GM04504 (cell line): ENCODE measurements at places on chromosomes 3 and 15.

DNA sequence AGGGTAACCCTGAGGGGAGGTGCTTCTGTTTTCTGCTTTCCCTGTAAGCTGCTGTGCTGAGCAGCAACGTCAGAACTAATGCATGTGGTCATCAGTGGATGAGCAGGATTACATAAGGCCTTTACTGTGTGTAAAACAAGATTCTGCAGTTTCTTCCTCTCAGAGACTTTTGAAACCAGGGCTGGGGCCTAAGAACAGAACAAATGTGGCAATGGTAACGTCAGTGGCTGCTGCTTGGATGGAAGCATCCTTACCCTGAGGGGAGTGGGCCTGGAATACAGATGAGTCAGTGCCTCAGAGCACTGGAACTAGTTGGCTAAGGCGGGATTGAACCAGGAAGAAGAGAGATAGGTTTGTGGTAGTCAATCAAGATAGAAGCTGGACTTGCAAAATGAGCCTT, 180.2 kb upstream of the KCNH8 start:
- no peak for DNase-seq

DNA sequence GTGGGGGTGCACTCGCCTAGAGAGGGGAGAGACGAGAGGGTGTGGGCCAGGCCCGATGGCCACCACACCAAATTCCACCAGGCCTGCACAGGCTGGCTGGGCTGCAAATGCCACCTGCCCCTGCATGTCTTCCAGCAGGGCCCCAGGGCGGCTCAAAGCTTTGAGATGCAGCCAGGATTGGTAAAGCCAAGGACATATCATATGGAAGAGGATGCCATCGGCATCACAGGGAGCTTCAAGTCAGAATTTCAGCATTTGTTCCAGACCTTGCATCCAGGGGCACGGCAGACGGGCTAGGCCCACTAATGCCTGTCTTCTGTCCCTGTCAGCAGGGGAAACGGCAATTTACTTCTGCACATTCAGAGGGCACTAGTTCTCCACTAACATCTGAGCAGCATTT, 97.8 kb downstream of the NUP210 start:
- no peak for DNase-seq

GRCh38 chr15:69446953-69447352, 5.7 kb upstream of the RPLP1 start:
- no peak for DNase-seq

DNA sequence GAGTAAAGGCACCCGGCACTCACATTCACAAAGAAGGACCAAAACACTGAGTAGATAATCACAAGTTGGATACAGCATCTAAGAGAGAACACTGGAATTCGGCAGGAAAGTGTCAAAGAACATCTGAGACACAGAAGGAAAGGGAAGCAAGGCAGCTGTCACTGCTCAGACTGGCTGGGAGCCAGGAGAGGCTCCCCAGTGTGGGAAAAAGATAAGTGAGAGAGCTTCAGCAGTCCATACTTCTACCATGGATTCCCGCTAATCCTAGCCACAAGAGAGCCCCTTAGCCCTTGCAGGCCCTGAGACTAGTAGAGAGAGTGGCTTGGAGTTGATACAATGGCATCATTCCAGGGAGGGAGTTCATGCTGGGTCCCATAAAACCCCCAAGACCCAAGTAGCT, 36.7 kb upstream of the CP start:
- DNase-seq, result no peak

GRCh38 chr15:98233873-98234272, 273.4 kb downstream of the ARRDC4 start:
- DNase-seq, result no peak

DNA sequence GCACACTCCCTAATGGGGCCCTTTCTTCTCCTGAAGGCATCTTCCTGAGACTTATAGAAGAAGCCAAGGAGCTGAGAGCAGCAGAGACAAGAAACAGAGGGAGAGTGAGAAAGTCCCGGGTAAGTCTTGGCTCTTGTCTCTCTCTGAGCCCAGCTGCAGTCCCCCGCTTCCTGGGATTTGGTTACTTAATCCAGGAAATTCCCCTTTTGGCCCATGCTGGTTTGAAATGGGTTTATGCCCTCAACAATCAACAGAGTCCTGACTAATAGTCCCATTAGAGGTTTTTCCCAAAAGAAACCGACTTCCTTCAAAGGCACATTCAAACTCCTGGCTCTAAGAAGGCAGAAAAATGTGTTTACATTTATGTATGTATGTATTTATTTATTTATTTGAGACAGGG, 22.0 kb downstream of the TMEM158 start:
- DNase-seq, result no peak

GRCh38 chr15:48367483-48367882, 36.3 kb downstream of the DUT start:
- no peak for DNase-seq

DNA sequence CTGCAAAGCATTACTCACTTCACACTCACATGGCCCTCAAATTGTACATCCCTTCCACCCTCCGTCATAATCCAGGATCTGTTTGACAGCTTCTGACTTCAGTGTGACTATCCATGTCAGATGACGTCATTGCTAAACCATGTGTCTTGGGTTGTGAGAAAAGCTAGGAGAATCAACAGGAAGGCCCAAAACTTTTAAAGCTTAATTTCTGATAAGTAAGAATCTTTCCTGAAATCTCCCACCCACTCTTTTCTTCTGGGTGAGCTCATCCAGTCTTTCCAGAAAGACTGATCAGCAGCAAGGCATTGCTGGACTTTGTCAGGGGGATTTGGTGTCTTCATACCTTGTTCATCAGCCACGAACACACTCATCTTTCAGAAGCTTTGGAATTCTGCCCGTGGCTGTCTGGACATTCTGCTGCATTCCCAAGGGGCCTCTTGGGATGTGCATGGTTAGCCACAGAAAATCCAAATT, 11.5 kb upstream of the LMCD1 start:
- DNase-seq, result peak; percentile 98

DNA sequence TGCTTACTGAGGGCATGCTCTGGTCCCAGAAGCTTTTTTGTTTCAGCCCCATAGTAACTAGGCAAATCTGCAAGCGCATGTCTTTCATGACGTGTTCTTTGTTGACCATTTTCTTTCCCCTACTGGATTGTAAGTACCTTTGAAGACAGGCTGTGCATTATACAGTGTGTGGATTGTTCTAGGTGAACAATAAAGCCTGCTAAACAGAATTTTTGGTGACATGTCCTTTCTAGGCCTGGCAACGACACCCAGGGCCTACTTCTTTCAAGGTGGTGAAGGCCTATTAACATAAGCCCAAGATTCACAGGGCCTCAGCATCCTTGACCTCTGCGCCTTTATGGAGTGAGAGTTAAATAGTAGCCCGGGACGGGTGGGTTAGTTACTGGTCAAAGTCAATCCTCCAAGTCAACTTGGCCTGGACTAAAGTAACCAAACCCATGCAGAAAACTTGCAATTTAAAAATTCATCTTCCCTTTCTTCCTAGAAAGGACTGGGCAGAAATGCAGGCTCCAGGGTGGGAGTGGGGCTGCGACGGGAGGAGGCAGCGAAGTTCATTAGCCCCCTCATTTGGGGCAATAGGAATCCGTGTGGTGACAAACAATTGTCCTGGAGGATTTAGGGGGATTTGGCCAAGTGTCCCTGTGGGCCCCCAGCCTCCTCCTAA, 37.6 kb upstream of the TRIM71 start:
- no peak for DNase-seq

DNA sequence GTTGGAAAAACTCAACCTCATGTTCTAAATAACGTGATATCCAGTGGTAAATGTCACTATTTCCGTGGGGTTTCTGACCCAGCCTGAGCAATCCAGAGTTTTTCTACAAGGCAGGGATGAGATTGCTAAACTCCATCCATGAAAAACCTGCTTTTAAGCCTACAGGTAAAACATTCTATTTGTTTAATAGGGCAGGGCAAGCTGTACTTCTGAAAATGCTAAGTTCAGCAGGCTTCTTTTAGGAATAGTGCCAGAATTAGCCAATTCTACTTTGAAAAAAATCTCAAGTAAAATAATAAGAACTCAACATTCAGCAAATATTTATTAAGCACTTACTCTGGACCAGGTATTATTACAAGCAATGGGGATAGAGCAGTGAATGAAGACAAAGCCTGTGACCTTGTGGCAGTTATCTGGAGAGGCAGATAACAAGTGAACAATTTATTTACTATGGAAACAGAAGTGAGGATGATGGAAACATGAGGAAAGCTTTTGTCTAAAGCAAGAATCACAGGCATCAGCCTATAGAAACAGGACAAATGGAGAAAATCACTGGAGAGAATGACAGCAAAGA, 13.3 kb downstream of the RPSA start:
- no peak for DNase-seq

DNA sequence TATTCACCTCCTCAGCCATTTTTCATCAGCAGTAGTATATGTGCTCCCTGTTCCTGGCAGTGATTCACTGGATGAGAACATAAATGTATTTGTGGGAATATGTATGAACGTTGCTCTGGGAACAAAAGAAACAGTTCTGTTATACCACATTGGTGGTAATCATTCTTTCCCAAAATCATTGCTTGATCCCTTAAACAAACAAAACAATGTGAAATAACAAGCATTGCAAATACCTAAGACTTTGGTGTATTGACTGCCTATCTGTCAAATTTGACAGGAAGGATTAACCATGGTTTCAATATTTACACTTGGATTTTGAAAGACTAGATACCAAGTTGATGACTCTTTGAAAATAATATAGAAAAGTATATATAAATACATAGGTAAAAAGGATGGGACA, 284.1 kb downstream of the FHIT start:
- DNase-seq, result no peak

GRCh38 chr15:41855261-41855961, 16.8 kb downstream of the PLA2G4B start:
- DNase-seq, result no peak

DNA sequence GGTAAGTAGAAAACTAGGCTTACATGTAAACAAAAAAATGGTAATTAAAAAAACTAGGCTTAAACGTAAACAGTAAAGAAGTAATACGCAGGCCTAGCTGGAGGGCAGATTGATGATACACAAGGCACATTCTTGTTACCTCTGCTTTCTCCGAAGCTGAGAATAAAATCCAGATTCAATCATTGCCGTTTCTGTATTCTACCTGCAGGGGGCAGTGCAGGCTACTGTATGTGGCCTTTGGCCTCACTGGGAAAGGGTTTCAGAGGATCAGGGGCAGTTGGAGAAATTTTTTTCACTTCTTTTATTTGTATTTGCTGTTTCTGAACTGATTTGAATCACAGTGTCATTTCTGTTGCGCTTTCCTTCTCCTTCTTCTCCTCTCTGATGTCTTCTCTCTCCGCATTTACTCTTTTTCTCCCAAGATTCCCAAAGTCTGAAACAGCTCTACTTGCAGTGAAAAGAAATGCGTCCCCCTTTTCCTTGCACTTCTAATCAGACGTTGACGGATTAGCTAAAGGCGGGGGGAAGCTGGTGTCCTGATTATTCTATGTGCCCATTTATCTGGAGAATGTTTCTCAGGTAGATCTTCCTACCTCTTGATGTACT, 67.1 kb upstream of the MCTP2 start:
- peak; percentile 9 for DNase-seq

DNA sequence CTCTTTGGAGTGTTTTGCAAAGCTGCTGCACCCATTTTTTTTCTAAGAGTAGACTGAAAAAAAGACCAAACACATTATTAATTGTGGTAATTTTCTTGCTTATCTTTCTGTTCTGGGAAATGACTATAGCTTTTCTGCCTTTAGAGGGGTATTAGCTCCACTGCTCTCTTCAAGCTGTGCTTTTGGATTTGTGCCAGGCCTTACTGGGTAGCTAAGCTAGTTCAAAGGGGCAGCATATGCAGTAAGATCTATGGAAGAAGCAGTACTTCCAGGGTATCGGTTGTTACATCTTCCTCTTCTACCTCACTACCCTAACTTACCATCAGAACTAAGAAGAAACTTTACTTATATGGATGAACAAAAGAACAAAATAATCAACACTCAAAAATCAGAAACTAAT, 28.7 kb upstream of the ARIH1 start:
- DNase-seq, result no peak

GRCh38 chr3:37588758-37589157, 272.9 kb upstream of the CTDSPL start:
- no peak for DNase-seq

DNA sequence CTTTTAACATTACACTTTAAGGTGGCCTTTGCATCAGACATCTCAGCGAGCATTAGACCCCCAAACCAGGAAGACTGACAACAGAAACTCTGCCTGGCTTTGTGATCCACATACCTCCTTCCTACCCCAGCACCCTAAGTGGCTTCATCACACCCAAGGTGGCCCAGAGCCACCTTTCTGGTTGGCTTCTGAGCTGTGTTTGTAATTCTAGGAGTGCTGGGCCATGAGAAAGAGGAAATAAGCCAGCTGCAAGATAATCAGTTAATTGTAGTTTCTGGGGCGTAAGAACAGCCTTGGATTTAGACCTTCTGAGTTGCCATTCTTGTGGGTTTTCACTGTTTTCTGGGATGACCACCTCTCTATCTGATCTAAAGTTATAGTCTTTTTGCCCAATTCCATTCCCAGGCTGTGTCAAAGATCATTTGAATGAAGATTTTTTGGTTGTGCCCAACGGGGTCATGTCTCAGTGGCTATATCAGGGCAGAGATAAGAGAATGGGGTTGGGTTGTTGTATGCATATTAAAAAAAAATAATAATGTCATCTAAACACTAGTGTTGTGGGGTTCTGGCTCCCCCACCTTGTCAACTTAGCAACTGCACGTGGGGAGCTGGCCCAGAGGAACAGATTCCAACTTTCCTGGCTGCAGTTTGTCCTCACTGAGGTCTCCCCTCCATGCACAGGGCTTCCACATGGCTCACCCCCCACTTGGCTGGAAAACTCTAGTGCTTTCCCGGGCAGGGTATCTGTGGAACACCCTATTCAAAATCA, 234.8 kb upstream of the WNT5A start:
- DNase-seq, result no peak

DNA sequence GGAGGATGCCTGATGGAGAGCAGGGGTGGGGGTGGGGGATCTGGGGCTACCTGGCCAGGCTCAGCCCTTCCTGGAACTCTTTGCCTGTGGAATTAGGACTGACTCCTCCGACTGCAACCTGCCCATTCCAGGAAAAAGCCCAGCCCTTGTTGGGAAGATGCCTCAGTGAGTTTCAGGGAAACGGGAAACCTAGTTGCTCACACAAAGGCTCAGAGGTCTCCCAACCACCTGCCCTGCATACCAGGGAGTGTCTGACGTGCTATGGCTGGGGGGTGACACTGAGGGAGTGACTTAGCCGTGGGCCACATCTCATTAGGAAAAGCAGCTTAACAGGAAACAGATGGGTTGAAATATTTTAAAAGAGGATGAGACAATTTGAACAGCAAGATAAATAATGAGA, 27.9 kb downstream of the CYP8B1 start:
- no peak for DNase-seq

DNA sequence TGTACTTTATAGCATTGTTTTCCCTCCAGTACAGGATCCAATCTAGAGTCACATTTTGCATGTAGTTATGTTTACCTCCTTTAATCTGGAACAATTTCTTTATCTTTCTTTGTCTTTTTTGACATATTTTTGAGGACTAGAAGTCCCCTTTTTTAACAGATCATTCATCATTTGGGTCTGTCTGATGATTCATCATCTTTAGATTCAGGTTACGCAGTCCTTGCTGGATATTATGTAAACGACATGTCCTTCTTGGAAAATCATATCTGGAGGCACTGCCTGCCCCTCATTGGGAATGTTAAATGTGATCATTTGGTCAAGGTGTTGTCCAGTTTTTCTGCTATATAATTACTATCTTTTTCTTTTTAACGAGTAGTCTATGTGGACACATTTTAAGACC, 18.3 kb downstream of the TGM4 start:
- DNase-seq, result no peak
